ENCODE measurements at places on chromosomes 3 and 15.
A peak's percentile ranks its signal among the peaks of the same experiment; 100 is the strongest.

DNA sequence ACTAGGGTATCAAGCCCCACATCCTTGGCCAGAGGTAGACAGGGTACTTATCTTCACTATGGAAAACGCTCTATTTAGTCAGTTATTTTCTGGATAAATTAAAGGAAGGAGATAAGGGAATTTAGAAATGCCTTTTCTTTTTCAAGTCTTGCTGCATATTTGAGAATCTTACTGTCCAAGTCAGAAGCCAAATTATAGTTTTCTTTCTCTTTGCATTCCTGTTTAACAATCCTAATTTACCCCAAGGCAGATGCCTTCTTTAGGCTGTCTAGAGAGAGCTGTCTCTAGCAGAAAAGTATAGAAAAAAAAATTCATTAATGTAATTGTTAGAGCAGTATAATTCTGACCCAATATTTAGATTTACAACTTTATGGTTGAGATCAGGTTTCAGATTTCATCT lies 64.4 kb upstream of the TBC1D5 start:
- DNase-seq, result no peak

- no peak for DNase-seq
Measured at GRCh38 chr3:96214941-96215340, 599.5 kb upstream of the EPHA6 start.

DNA sequence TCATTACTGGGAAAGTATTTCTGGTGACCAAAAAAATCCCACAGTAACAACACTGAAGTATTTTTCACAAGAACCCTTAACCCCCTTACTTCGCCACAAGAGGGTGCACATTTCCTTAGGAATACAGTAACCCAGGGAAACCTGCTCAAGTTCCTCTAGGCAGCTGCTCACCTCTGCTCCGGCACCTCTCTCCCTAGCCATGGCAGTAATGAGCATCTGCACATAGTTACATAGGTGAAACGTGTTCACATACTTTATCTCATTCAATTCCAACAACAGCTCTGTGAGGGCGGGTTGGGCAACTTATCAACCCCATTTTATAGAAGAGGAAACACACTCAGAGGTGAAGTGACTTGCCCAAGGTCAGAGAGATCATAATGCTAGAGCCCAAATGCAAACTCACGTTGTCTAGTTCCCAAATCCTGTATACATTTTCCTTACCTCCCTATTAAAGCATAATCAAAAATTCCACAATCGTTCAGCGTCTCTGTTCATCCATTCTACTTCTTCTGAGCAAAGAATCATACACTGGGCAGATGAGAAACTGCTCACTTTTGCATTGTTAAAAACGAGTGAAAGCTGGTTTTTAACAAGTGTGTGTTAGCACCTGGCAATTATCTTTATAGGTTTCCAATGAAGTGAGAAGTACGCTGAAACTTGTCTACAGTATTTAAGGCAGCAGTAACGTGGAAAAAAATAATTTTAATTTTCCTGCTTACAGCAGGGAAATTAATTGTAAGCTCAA lies 90.7 kb downstream of the IGF2BP2 start:
- DNase-seq, result peak; percentile 93

DNA sequence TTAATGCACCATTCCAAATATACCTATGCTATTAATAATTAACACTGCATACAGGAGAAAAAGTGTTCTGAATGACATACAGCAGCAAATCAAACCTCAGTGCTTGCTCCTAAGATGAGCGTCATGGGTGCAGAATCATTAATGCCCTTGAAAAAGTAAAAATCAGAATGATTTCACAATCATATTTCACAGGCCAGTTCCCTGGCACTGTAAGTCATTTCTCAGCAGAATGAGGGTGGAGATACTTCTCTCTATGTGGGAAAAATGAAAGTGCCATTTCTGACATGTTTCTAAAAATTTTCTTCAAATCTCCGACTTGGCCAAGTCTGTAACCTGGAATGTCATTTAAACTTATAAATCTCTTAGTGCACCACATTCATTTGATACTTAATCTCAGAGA lies 549.8 kb upstream of the AGTR1 start:
- no peak for DNase-seq

DNA sequence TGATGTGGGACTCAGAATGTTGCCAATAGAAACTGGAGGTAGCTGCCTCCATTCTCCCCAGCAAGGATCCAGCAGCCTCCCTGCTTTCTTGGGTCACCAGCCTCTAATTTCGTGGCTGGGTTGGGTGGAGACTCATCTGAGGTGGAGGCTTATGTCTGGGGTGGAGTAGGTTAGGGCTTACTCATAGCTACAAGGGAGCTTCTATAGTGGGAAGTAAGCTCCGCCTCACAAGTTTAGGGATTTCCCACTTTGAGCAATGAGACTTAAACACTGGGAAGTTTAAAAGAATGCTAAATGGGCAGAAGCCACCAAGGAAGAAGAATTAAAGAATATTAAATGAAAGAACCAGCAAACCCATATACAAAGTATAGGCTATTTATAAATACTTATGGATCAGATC lies 63.8 kb downstream of the GJD2 start:
- DNase-seq, result no peak

GRCh38 chr3:37137516-37137915 lies 36.9 kb downstream of the LRRFIP2 start:
- DNase-seq, result no peak

DNA sequence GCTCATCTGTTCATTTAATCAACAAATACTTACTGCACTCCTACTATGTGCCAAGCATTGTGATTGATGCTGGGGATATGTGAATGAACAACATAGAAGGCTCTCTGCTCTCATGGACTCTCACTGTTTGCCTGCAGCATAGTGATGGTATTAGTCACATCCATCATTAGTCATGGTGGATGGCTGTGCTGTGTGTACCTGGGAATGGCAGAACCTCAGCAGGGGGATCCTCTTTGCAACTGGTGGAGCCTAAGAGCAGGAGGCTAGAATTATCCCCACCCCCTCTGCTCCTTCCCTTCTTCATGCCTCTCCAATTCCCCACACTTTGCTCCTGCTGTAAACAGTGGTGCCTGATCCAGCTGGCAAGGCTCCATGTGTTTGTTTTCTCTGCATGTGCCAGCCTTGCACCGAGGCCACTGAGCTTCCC lies 20.5 kb downstream of the BOC start:
- DNase-seq, result peak; percentile 5

DNA sequence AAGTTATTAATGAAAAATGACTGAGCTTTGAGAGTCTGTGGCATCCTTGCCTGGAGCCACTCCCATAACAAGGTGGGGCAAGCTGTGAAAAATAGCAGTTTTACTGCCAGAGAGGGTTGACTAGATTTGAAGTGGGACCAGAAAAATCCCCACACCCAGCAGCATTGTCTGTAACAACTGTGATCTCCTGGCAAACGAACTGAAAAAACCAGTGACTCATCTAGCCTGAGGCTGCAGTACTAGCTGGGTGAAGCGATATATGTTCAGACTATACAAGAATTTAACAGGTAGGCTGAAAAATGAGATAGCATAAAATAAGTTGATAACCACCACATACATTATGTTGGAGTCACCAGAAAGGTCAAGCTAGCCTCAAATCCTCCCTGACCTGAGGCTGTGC lies 64.0 kb downstream of the DPH6 start:
- no peak for DNase-seq

GRCh38 chr15:78750566-78750965 lies 60.7 kb downstream of the ADAMTS7 start:
- DNase-seq, result no peak

DNA sequence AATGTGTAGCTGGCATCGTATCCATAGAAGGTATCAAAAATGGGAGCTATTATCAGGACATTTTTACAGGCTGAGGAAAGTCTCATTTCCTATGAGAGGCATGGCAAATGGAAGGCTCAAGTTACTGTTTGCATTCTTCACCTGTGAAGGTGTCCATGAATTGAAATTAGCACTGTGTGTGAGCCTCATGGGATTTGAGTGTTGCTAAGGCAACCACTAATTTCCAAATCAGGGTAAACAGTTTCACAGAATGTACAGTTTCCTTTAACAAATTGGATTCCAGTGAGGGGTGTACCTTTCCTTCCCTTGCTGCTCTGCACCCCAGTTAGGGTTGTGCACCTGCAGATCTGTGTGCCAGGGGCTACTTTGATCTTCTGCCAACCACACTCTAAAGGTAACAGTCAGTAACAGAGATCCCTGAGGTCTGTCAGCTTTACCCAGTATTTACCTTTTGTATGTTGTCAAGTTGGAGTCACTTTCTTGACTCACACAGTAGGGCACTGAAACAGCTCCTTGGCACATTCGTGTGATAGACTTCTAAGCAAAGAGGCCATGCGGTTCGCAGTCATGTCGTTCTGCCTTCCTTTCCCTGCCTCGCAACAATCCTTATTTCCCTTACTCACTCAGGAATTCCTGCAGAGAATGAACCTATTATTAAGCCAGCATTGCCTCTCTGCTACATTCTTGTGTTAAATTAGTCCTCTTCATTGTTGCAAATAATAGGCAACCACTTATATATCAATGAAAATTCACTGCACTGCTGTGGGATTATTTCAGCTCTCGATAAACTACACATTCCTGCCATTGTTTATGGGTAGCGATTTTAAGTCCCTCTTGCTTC lies 129.8 kb upstream of the GBE1 start:
- no peak for DNase-seq

- no peak for DNase-seq
Measured at GRCh38 chr15:68802373-68802772, 18.3 kb downstream of the ANP32A start.

- no peak for DNase-seq
Measured at GRCh38 chr15:49041426-49041825, 4.8 kb downstream of the SECISBP2L start.

- no peak for DNase-seq
Measured at GRCh38 chr15:92020207-92020606, 166.7 kb downstream of the SLCO3A1 start.

GRCh38 chr3:113070681-113071113 lies 79.9 kb downstream of the GTPBP8 start:
- peak; percentile 56 for DNase-seq

GRCh38 chr15:98875309-98875708 lies 132.3 kb downstream of the PGPEP1L start:
- no peak for DNase-seq
